H7 (cell line): ENCODE measurements at places on chromosomes 5 and 9.

DNA sequence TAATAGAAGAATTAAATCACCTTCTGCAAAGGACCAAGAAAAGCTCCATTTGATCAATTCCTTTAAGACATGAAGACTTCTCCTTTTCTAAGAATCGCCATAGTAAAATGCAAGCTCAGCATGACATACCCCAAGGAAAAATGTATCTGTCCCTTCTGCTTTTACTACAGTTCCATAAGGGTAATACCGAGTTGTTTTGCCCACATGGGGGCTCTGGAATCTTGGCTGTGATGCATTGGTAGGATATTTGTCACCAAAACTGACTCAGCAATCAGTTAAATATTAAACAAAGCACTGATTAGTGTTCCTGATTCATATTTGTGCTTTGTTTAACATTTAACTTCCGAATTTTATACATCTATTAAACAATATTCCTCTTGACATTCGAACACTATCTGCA is 24.3 kb upstream of the KCNIP1 start:
- DNase-seq: peak; percentile 26

GRCh38 chr5:180296771-180297170 is 4.9 kb upstream of the MAPK9 start:
- no peak for DNase-seq

- peak; percentile 47 for DNase-seq
These were observed 42.6 kb upstream of the ANKRD18A start for GRCh38 chr9:38662763-38663593.

GRCh38 chr9:132351404-132352045 is 3.3 kb downstream of the SETX start:
- DNase-seq: no peak

GRCh38 chr5:158317507-158317906 is 458.6 kb upstream of the CLINT1 start:
- no peak for DNase-seq

GRCh38 chr9:34570376-34570775 is 19.1 kb downstream of the CNTFR start:
- DNase-seq: no peak

DNA sequence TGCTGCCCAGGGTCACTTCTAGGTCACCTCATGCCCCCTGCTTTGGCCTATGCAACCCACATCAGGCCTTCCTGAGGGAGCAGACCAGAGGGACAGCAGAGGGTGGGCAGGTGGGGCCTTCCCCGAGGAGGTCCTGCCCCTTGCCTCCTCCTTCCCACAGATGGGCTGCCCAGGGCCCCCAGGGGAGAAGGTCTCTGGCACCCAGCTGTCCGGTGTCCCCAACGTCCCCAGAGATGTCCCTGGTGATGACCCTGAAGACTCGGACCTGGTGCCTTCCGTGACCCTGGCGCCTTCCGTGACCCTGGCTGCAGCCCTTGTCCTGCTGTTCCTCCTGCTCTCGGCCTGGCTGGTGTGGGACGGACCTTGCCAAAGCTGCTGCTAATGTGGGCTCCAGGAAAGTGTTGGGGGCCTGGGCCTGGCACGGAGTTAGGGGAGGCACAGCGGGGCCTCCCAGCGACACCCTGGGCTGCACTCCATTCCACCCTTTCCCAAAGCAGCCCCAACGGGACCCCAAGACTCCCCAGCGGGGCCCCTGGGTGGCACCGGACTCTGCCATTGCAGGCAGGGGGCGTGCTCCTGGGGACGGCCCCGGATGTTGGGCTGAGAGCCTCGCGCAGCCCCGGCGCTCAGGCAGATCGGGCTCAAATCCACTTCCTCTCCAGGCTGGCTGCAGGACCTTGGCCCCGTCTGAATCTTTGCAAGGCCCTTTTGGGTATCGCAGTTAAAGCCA is 6.8 kb upstream of the SLC2A6 start:
- DNase-seq: peak; percentile 76

DNA sequence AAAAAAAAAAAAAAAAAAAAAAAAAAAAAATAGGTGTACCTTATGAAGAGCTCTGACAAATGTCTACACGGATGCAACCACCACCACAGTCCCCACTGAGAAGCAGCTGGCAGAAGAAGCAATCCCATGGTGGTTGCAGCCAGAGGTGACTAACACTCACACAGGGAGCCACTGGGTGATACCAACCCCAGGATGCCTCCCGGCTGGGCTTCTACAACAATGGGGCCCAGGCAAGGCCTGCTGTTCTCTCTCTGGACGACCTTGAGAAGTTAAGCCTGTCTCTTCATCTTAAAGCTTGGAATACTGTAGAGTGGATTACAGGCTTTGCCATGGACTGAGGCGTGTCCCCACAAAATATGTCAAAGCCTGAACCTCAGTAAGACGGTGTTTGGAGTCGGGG is 104.1 kb downstream of the ROR2 start:
- DNase-seq: no peak

- no peak for DNase-seq
These were observed 121.6 kb upstream of the TARS1 start for GRCh38 chr5:33319151-33319550.
